Stimulated activated CD8-positive, alpha-beta memory T cell treated with anti-CD3 and anti-CD28 coated beads, Interleukin-4, amount 100 ng/mL, for 1 hour (primary cell): ENCODE measurements at places on chromosomes 11 and 22.

DNA sequence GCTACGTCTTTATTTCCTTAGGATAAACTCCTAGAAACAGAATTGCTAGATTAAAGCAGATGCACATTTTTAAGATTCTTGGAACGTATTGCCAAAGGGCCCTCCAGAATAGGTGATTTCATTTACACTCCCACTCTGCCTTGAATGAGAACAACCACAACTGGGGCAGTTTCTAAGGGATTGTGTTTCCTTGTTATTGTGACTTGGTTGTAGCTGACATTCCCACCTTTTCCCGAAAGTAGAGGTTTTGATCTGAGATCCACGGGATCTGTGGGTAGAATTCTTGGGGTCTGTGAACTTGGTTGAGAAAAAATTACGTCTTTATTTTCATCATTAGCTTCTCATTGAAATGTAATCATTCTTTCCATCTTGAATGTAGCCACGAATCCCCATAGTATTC is 21.5 kb downstream of the LRRC32 start:
- no peak for DNase-seq

- DNase-seq = no peak
Measured at GRCh38 chr11:27108809-27109208, 68.2 kb downstream of the BBOX1 start.

DNA sequence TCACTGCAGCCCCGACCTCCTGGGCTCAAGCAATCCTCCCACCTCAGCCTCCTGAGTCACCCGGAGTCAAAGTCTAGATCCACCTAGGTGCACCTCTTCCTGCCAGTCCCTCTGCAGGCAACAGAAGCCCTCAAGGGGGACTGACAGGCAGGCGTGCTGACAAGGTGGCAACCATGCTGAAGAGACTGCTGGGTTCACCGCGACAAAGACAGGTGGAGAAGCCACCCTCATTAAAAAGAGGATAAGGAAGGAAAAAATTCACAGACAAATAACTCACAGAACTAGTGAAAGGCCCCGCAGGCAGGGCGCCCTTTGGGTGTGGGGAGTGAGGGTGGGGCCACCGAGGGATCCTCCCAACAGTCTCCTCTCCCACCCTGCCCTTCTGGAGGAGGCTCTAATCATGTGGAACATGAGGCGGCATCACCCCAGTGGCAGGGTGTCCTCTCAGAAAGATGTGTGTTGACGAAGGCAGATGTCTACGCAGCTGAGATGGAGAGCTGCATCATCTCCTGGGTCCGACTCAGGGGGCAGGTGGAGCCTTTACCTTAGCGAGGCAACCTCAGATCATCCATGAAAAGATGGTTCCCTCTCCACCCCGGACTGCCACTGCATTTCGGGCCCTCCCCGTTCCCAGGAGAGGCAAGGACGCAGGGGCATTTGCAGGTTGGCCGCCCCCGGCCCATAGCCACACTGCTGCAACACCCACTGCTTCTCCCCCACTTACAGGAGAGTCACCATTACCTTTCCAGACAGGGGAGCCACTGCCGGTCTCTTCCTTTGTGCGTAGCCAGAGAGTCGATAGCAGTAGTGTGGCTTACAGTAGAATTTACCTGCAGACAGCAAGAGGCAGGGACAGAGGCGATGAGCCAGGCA is 91.2 kb upstream of the BID start:
- DNase-seq = no peak

DNA sequence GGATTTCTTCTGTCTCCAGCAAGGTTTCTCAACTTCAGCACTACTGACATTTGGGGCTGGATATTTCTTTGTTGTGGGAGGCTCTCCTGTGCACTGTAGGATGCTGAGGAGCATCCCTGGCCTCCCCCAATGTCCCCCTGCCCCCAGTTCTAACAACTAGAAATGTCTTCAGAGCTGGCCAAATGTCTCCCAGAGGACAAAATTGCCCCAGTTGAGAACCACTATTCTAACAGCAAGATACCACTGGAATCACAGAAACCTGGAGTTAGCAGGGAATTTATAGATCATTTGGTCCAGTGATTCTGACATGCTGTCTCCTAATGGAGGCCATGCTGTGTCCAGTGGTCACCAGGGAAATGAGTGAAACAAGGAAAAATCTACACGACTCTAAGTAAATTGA is 32.2 kb upstream of the DMC1 start:
- DNase-seq = no peak

DNA sequence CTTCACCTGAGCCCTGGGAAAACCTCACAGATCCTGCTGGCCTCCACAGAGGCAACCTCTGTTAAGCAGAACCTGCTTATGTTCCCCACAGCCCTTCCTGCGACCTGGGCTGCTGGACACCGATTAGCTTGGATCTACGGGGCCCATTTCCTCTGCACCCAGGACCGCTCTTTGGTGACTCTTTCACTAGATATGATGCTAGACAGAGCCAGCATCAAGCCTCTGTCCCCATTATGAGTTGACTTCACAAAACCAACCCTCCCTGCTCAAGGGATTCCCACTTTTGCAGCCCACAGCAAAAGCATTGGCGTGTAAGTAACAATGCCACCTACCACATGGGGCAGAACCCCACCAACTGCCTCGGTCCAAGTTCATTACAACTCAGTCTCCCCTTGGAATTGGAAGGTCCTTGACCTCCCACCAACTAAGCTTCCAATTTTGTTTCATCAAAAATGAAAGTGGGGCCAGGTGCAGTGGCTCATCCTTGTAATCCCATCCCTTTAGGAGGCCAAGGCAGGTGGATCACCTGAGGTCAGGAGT is 15.2 kb upstream of the TMPRSS4 start:
- DNase-seq = no peak

DNA sequence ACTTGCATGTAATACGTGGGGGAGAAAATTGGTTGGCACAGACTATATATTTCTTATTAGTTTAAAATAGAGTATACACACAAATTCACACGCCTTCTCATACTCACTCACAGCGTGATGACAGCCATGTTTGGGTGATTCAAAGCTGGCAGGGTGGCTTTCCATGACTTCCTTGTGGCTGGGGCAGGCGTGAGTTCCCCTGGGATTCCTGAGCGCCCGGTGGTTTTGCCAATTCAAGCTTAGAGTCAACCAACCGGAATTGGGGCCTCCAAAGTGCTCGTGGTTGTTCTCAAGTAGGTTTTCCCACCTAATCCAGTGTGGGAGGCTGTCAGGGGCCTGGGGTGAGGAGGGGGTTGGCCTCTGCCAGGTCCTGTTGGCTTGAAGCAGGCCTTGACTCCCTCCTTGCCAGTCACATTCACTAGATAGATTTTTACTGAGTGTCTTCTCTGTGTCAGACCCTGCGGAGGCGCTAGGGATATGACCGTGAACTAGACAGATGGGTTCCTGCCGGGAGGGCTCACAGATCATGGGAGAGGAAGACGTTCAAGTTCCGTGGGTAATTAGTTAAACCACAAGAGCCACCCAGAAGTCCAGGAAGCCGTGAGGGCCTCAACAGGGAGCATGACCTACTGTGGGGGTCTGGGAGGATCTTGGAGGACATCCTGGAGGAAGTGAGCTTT is 11.5 kb downstream of the PKNOX2 start:
- no peak for DNase-seq
